ENCODE measurements at places on chromosomes 1 and 21.

DNA sequence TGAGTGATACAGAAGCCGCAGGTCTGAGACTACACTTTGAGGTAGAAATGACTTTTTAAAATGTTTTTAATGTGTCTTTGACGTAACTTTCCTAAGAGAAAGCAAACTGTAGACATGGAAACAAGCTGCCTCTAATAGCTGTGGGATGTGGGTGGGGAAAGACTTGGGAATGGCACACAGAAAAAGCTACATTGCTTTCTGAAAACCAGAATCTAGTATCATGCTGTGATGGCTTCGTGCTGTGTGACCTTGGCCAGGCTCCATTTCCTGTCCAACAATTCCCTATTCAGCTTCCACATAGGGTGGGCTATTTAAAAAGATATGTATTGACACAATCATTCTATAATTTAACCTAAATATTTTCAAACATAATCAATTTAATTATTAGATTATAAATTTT, 909.1 kb downstream of the NCAM2 start:
- DNase-seq: no peak

DNA sequence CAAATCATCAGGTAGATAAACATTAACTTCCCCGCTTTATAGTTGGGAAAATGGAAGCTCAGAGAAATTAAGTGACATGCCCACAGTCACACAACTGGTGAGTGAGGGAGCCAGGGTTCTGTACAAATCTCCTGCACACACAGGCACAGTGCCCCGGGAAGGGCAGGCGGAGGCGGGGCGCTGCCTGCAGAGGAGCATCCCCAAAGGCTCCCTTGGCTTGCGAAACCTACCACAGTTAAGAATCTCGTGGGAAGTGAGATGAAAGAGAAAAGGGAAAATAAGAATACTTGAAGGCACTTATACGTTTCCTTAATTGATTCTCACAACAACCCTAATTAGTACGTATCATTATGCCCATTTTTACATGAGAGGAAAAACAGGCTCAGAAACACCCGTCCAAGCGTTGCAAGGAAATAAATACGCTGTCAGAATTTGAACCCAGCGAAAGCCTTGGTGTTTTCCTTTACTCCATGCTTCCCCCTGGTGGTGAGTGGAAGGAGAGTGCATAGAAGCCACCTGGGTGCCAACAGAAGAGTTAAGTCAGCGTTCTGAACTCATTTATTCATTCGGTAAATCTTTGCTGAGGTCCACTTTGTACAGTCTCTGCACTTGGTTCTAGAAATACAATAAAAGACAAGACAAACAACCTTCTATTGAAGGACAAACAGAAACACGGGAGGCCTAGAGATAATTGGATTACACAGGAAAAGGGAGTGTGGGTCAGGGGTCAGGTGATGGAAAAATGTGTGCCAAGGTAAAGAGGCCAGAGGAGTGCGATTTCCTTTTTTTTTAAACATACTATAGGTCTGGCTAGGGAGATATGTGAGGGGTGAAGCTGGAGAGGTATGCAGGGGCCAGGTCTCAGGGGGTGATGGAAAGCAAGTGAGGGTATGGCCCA, 28.4 kb downstream of the ACP6 start:
- DNase-seq: peak; percentile 42

DNA sequence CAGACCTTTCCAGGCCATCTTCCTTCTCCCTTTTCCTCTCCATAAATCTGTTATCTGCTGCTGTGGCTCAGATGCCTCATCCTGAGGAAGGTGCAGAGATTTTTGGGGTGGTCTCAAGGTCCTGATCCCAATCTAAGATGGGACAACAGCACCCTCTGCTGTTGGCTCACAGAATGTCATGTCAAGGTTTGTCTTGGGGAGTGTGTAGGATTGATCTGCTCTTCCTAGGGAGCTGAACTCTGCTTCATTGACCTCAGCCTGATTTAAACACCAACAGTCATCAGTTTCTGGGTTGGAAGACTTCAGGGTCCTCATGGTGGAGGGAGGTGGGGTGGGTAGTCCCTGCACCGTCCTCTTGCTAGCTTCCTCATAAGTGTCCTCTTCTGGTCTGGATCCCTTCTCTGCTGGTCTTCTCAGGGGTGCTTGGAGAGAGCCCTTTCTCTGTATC, 62.8 kb upstream of the LAX1 start:
- no peak for DNase-seq

- DNase-seq: no peak
Observed at GRCh38 chr1:162561616-162562469, at the start of gene UAP1. Gene UAP1, plus strand, starts transcription at chr1:162561722. Its CDS starts 4,347 bp downstream, at chr1:162566069.

DNA sequence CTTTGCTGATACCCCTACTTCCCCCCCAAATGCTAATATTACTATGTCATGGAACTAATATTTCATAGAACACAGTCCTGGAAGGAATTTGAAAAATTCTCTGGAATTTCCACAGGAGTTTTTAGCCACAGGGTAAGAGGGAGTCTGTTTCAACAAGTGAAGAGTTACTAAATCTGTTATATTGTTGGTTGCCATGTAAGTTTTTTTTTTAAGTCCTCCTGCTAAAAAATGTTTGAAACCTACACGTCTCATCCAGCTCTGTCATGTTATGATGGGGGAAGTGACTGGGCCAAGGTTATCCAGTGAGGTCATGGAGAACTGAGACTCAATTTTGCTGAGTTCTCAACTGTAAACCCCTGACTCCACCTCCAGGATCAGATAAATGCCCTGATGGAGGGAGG, 60.8 kb upstream of the USP24 start:
- no peak for DNase-seq

DNA sequence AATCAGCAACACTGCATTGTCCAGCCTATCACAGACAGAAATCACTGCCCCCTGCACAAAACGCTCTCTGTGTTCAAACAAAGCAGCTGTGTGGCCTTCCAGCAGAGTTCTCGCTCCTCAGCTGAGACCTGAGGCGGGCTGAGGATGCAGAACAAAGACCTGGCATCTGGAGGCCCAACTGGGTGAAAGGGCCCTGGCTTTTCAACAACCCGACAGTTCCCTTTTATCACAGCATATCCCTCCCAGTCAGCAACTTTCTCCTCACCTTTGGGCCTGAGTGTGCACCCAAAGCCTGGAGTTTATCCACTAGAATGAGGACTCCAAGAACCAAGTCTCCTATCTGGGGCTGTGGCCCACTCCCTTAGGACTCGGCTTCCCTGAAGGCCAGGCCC, 42.6 kb upstream of the A3GALT2 start:
- no peak for DNase-seq

DNA sequence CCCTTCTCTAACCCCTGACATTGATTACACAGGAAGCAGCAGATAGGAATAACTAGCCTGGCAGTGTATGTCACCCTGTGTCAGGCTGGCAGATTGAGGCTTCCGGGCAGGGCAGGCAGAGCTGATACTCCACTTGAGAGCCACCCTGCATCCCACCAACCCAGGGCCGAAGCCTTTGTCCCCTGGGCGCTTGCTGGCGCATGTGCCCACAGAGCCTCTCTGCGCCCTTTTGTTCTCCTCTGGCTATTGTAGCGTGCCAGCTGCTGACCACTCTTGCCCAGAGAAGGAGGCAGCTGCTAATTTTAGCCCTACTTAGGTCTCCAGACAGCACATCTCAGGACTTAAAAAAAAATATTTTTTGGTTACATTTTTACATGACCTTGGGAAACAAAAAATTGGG, 304.9 kb downstream of the HHAT start:
- no peak for DNase-seq

- DNase-seq: no peak
Observed at GRCh38 chr1:244230470-244230869, 179.4 kb downstream of the ZBTB18 start.

DNA sequence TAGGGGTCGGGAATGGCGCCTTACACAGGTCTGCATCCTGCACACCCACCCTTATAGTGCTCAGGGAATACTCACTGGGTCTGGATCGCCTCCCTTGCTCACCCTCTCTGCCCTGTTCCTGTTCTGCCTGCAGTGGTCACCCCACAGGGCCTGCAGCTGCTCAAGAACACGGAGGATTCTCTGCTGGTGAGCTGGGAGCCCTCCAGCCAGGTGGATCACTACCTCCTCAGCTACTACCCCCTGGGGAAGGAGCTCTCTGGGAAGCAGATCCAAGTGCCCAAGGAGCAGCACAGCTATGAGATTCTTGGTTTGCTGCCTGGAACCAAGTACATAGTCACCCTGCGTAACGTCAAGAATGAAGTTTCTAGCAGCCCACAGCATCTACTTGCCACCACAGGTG, 12.4 kb downstream of the TNN start:
- no peak for DNase-seq

DNA sequence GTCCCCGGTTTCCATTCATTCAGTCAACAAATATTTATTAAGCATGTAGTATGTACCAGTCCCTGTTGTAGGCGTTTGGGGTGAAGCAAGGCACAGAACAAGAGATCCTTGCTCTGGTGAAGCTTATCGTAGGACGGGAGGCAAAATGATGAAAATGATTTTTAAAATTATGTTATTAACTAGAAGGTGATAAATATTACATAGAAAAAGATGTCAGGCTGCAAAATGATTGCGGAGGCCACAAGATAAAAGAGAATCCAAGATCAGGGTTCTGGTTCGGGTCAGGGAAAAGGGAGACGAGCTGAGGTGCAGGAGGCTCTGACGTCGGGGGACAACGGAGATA, 602 bp upstream of the CGN start:
- no peak for DNase-seq

GRCh38 chr1:67170751-67171573, 4.7 kb downstream of the IL23R start:
- no peak for DNase-seq

DNA sequence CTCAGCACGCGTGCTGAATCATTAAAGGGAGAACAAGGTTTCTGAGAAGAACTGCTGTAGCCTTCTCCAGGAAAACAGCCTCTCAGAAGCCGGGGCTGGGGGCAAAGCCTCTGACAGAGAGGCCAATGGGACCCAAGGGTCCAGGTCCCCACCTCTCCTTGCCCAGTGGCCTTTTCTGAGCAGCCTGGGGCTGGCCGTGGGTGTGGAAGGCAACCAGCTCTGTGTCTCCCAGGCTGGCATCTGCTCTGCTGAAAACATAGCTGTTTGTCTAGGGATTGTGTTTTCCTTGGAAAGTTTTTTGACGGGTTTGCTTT, 261.2 kb downstream of the NPHP4 start:
- no peak for DNase-seq

- no peak for DNase-seq
Observed at GRCh38 chr1:70706381-70707037, 295.4 kb downstream of the CTH start.

GRCh38 chr1:218829097-218829496, 344.6 kb upstream of the LYPLAL1 start:
- no peak for DNase-seq

GRCh38 chr1:8412183-8412831, 94.4 kb downstream of the SLC45A1 start:
- no peak for DNase-seq

- DNase-seq: peak; percentile 65
Observed at GRCh38 chr1:119773711-119774241, 5.1 kb upstream of the HMGCS2 start.

GRCh38 chr1:201624741-201625225, 85.9 kb downstream of the NAV1 start:
- DNase-seq: no peak

DNA sequence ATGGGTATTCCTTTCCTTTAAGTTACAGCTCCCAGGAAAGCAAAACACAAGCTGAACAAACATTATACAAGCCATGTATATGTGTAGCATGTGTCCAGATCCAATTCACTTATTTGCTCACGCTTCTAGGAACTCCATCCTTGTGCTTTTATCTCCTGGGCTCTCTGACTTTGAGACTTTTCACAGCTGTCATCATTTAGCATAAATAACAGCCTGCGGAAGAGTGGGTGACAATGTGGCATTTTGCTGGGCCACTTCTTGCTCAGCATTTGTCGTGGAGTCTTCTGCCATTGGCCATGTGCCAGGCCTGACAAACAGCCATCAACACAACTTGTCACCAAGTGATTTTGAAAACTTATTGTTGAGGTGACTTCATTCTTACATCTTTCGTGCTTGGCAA, 164.3 kb downstream of the KIF26B start:
- no peak for DNase-seq

DNA sequence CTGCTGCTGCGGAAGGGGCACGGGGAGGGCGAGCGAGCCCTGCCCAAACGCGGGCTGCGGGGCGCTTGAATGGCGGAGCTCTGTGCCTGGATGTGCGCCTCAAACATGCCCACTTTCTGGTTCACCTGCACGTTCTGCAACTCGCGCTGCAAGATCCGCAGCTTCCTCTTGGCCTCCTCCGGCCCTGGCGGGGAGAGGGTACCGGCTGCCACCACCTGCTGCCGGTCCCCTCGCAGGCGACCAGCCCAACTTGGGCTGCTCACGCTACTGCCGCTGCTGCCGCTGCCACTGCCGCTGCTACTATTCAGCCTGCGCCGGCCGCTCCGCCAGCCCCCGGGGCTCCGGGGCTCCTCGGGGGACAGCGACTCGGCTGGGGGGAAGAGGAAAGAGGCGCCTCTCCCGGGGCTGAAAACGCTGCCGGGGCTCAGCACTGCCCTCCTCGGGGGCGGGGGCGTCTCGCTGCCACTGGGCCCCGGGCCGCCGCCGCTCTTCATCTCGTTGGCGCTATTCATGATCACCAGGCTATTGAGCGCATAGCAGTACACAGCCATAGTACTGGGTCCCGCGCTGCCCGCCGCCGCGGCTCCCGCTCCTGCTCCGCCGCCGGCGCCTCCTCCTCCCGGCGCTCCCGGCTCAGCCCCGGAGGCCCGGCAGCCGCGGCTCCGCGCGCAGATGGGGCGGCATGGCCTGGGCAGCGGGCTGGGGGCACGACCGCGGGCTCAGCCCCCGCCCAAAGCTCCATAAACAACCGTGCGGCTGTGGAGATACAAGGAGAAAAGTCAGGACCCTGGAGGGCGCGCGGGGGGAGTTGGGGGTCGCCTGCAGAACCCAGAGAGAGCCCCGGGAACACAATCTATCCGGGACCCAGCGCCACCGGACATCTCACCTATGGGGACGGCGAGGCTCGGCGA, 1.9 kb downstream of the ITPKB start:
- DNase-seq: no peak

GRCh38 chr1:201721082-201722049, 107.6 kb upstream of the IPO9 start:
- DNase-seq: no peak

- no peak for DNase-seq
Observed at GRCh38 chr1:98373056-98373455, 288.5 kb upstream of the SNX7 start.

DNA sequence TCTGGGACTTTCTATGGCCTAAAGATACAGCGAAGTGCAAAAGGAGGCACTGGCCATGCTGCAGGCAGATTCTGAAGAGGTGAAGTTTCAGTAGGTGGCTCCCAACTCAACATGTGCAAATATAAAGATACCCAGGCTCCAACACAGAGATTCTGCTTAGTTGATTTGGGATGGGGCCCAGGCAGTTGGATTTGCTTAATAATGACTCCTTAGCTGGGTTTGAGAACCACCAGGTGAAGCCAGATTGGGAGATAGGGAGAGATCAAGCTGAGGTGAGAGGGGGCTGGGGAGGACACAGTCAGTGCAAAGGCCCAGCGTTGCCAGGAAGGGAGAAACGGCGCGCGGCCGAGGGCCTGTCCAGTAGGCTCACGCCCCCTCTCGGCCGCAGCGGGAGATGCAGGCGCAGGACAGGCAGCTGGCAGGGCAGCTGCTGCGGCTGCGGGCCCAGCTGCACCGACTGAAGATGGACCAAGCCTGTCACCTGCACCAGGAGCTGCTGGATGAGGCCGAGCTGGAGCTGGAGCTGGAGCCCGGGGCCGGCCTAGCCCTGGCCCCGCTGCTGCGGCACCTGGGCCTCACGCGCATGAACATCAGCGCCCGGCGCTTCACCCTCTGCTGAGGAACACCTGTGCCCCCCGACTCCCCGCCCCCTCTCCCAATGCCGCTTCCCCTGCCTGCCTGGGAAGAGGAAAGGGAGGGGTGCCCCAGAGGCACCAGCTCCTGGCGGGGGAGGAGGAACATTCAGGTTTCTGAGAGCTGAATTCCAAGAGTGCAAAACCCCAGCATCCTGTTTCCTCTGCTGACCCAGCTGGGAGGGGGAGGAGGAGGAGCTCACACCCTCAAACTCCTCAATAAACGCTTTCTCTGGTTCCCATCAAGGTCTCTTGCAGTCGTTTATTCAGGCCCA, 1.2 kb downstream of the FAM167B start:
- no peak for DNase-seq
